ENCODE measurements at places on chromosomes 13 and 19.

GRCh38 chr13:34847766-34848165, 94.3 kb upstream of the NBEA start:
- DNase-seq: no peak

GRCh38 chr13:44932850-44933251, 56.4 kb downstream of the NUFIP1 start:
- DNase-seq: no peak

DNA sequence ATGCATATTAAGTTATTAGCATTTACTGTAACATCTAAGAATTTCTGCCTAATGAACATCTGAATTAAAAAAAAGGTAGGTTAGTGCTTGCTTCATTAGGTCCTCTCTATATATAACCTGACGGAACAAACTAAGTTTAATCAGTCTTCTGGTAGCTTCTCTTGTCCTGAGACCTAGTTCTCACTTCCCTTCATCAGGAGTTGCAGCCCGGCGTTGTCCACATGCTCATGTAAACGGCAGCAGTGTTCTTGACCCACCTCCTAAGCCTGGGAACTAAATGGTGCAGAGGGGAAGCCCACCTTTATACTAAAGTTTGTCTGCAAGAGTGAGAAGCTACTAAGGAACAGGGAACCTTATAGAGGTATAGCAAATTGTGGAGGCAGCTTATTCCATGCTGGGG, 31.9 kb upstream of the CPB2 start:
- DNase-seq: no peak

DNA sequence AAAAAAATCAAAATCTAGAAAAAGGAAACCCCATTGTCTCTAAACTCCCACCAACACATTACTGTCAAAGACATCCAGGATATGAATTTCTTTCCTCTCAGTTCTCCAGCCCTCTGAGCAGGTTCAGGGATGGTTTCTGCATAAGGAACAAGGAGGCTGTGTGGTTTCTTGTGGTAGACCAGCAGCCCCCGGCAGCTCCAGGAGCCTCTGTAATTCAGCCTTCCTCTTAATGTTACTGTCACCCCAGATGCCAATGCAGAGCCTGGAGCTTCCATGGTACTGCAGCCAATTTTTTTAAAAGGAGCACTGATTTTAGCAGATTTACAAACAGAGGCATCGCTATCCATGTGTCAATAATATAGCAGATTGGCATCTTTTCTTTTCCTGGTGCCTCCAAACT, 100.6 kb upstream of the FAM216B start:
- DNase-seq: no peak

- DNase-seq: peak; percentile 84
These were observed at the start of gene GPC6 for GRCh38 chr13:93226623-93227279. GPC6 (plus strand) TSS chr13:93226807.

DNA sequence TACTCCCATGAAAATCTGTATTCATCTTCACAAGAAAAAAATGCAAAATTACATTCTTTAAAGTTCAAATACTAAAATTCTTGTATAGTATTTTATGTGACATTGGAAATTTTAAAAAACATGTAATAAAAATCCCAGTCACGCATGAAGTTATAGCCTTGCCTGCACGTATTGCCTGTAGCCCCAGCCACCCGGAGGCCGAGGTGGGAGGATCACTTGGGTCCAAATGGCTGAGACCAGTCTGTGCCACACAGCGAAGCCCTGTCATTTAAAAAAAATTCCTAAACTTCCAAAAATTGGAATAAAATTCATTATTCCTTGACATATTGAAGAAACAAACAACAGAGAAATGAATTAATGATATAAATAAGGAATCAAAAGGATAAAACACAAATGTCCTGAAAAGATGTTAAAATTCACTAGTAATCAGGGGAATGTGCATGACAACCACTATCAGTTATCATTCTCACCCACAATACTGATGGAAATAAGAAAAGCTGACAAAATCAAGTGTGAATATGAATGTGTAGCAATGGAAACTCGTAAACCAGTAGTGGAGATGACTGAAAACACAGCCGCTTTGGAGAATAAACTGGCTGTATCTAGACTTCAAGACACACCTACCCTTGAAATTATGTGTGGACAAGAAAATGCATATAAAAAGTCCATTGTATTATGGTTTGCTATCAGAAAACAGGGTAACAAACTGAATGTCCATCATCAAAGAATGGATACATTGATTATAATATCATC, 7.5 kb downstream of the CARD8 start:
- no peak for DNase-seq

DNA sequence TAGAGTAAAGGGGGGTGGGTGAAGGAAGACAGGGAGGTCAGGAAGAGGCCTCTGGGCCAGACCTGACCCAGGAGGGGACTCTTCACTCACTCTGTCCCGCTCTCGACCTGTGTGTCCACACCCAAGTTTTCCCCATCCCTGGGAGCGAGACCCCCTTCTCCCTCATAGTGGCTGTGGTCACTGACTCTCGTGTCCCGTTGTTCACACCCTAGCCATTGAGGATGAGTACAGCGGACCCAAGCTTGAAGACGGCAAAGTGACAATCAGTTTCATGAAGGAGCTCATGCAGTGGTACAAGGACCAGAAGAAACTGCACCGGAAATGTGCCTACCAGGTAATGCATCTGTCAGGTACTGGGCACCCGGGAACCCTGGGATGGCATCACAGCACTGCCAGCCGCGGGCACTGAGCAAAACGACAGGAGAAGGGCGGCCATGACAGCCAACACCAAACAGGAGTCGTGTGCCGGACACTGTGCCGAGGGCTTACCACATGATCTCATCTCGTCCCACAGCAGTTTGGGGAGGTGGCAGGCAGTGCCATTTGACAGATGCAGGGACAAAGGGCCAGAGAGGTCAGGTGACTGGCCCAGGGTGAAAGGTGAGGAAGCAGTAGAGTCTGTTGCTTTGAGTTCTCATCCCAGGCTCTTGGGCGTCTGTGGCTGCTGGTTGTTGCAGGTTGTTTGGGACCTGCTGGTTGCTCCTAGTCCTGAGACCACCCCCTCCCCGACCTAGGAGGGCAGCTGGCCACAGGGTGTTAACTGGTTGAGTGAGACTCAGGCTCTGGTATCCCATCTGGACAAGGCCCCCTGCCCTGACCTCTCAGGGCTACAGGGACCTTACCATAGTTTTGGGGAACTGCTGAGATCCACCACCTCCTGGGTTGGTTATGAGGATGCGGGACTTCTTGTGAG, 29.6 kb downstream of the PPP5C start:
- DNase-seq: no peak

- no peak for DNase-seq
These were observed 17.9 kb upstream of the TINCR start for GRCh38 chr19:5585461-5586299.

GRCh38 chr13:41019011-41019487, at the start of gene ELF1:
ELF1 (minus strand) TSS chr13:41019316; CDS start chr13:40982054, 37,262 bp downstream.
- DNase-seq: peak; percentile 3

DNA sequence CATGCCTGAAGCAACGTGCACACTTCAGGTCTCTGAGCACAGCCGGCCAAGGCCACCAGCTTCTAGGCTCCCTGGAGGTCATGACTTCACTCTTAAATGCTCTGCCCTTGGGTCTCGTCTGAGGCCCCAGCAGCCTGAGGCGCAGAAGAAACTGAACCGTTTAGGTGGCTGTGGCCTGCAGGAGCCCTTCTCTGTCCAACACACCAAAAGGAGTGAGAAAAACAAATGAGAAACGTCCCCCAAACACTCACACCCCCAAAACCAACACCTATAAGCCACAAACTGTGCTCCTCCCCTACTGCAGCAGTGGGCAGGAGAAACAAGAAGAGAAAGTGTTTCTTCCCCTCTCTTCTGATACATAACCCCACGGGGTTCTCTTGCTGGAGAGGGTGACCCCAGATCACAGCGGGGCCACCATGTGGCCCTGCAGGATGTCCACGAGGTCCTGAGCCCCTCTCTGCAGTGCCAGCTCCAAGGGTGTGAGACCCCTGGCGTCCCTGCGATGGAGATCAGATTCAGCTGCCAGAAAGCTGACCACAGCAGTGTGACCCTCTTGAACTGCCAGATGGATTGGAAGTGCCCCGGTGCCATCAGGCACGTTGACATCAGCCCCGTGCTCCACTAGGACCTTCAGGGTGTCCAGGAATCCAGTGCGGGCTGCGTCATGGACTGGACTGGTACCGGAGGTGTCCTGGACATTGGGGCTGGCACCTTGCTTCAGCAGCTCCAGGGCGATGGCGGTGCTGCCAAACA, 1.0 kb upstream of the KRI1 start:
- no peak for DNase-seq

DNA sequence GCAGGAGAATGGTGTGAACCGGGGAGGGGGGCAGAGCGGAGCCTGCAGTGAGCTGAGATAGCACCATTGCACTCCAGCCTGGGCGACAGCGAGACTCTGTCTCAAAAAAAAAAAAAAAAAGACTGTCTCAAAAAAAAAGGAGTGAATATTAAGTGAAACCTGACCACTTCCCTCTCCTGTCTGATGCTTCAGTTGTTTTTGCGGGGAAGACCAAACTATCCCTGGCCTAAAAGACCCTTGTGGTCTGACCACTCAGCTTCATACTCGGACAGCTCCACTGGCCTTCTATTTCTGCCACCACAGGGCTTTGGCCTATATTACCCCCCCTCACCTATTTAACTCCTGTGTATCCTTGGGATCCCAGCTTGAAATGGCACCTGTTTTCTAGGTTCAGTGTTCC, 2.3 kb downstream of the CLASRP start:
- no peak for DNase-seq

- no peak for DNase-seq
These were observed 270.3 kb downstream of the MZT1 start for GRCh38 chr13:72457151-72457550.

- peak; percentile 61 for DNase-seq
These were observed 102.3 kb upstream of the ABCC4 start for GRCh38 chr13:95403349-95404140.

- no peak for DNase-seq
These were observed 919 bp downstream of the VAV1 start for GRCh38 chr19:6773323-6773931.

- DNase-seq: no peak
These were observed 704.2 kb upstream of the KLHL1 start for GRCh38 chr13:70812481-70812880.

- DNase-seq: no peak
These were observed 18.7 kb upstream of the SIAH3 start for GRCh38 chr13:45870232-45870631.

DNA sequence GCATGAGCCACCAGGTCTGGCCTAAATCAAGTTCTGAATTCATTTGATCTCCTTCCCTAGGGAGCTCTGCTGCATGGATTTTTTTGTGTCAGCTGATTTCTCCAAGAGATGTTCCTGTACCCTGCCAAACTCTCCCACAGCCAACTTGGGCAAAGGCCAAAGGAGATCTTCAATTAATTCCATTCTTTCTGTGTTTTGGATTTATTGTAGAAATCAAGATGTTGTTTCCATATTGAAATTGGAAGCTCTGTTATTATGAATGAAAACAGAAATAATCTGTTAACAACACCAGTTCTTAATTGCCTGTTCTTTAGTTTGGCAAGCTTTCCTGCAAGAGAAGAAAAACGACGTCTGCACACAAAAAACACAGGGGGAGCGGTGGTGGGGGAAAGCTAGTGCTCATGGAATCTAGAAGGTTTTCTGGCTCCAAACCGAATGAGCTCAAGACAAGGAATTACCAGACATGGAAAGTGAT, 86.5 kb upstream of the ABCC4 start:
- no peak for DNase-seq
